Germinal center (tissue), 1 donor: ENCODE measurements at places on chromosomes 1 and 21.
A peak's percentile ranks its signal among the peaks of the same experiment; 100 is the strongest.

- peak; percentile 63 for DNase-seq
Measured at GRCh38 chr1:85307987-85308832, 31.8 kb upstream of the BCL10 start.

GRCh38 chr1:75671708-75672107 lies 52.8 kb upstream of the ACADM start:
- DNase-seq: no peak

- no peak for DNase-seq
Measured at GRCh38 chr1:64363616-64364015, 106.3 kb upstream of the CACHD1 start.

DNA sequence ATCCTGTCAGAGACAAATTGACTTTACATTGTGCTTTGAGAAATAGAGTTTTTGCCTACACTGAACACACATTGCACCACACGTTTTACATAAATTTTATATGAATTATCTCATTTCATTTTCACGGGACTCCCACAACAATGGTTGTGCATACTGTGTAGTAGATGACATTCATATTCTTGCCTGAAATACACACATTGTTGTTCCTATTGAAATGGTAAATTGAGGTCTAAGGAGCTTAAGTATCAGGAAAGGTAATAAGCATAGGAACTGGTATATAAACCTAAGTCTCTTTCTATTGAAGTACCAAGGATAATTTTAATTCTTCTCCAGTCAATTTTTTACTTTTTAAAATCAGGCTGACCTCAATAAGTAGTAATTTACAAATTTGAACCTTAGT lies 473.7 kb upstream of the DEPDC1 start:
- no peak for DNase-seq

GRCh38 chr1:43531107-43531905 lies 623 bp downstream of the PTPRF start:
- peak; percentile 26 for DNase-seq

- no peak for DNase-seq
Measured at GRCh38 chr1:19647643-19648042, 3.5 kb downstream of the NBL1 start.

- no peak for DNase-seq
Measured at GRCh38 chr1:30417701-30418046, 305.7 kb downstream of the MATN1 start.

GRCh38 chr1:212968368-212968863 lies 18.1 kb downstream of the VASH2 start:
- DNase-seq: no peak

DNA sequence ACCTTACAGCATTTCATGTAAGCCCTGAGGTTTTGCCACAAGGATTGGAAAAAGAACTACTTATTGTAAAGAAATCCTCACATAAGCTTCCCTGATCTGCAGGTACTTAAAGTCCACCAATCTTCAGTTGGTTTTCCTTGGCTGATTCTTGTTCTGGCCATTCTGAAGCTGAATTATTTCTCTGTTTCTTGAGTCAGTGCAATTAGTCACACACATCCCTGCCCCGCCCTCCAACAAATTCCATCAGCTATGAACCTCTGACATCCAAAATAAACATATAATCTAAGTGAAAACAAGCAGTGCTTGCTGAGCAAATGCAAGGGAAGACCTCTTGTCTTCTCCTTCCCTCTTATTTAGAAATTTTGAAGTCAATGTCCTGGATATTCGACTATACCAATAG lies 8.2 kb upstream of the FNDC7 start:
- DNase-seq: no peak

GRCh38 chr1:51268634-51269033 lies 32.6 kb downstream of the RNF11 start:
- DNase-seq: no peak

DNA sequence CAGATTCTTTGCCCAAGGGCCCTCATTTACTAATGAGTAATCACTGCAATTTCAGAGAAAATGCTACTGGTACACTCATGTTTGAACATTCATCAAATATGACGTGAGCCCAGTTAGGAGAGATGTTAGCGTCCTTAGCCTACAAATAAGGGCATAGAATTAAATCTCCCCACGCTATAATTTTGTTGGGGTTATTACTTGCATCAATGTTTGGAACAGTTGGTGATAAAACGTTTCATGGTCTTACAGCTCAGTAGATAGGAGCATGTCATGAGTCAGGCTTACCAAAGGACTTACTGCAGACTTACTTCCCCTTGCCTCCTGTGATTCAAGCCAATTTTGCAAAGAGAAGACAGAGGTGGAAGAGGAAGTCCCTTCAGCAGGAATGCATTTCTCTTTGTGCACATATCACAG lies 304.0 kb downstream of the KIF26B start:
- no peak for DNase-seq

GRCh38 chr1:208108213-208108608 lies 136.0 kb downstream of the PLXNA2 start:
- no peak for DNase-seq

DNA sequence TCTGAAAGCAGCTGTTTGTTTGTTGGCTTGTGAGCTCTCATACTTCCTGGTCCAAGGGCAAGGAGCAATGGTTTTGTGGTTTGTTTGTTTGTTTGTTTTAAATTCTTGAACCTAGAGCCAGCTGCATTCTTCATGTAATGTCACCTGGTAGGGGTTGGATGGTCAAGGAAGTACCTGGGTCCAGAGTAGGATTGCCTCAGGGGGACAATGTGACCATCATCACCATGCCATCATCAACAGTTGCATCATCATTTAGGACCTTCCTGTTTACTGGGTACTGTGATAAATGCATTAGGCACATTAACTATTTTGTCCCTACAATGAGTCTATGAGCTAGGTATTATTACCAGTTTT lies 14.7 kb upstream of the MYOG start:
- DNase-seq: no peak

GRCh38 chr1:36994868-36995267 lies 39.4 kb downstream of the GRIK3 start:
- no peak for DNase-seq

GRCh38 chr1:160149716-160150115 lies 1.7 kb upstream of the ATP1A4 start:
- no peak for DNase-seq

GRCh38 chr1:227959325-227959860 lies 11.7 kb upstream of the WNT9A start:
- no peak for DNase-seq

GRCh38 chr1:18283601-18284385 lies 176.2 kb downstream of the IGSF21 start:
- DNase-seq: no peak

DNA sequence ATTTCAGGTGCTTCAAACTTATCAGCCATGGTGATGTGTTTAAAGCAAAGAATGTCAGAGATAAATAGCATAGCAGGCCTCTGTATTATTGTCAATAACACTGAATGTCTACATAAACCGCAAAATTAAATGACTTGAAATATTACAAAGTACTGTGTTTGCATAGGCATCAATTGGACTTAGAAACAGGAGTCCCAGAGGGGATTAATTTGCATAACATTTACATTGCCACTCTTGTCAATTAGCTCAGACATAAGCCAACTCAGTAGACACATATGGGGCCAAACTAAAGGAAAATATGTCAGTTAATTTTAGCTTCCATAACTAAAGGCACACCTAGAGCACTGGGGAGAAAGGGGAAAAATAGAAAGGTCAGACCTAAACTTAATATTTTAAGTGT lies 814.5 kb upstream of the NEGR1 start:
- no peak for DNase-seq

DNA sequence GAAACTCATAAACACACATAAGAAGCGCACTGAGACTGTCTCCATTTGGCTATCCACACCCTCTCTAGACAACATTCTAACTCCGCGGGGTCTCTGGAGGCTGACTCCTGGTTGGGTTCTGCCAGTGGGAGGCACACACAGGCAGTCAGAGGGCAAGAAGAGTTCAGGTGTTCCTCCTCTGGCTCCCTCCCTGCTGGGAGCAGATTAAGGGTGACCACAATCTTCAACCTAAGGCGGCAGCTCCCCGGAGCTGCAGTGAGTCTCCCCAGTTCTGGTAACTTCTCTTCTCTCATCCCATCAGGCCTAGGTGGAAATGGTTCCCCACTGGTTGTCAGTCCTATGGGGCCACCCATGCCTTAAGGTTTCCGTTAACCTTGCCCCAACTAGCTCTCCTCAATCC lies 7.4 kb upstream of the TENT5C start:
- no peak for DNase-seq

DNA sequence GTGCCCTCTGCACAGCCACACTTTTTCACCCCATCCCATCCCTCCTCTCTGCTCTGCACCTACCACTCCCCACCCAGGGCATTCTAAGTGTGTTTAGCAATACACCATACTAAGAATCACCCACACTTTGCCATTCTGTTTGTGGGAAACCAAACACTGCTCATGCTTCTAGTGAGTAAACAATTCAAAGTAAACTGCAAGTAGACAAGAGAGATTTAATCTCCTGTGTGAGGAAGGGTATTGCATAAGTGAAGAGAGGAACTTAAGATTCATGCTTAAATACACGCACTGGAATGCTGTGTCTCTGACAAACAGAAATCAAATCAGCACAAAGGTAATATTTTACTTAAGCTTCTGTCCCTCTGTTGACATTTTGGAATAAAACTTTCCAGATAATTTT lies 4.8 kb upstream of the EDARADD start:
- DNase-seq: no peak

- DNase-seq: no peak
Measured at GRCh38 chr1:76314730-76315129, 240.2 kb downstream of the ST6GALNAC3 start.

GRCh38 chr1:162070094-162070748 lies 730 bp downstream of the NOS1AP start:
- DNase-seq: no peak

- DNase-seq: no peak
Measured at GRCh38 chr1:28510970-28511440, 5.2 kb downstream of the RCC1 start.

DNA sequence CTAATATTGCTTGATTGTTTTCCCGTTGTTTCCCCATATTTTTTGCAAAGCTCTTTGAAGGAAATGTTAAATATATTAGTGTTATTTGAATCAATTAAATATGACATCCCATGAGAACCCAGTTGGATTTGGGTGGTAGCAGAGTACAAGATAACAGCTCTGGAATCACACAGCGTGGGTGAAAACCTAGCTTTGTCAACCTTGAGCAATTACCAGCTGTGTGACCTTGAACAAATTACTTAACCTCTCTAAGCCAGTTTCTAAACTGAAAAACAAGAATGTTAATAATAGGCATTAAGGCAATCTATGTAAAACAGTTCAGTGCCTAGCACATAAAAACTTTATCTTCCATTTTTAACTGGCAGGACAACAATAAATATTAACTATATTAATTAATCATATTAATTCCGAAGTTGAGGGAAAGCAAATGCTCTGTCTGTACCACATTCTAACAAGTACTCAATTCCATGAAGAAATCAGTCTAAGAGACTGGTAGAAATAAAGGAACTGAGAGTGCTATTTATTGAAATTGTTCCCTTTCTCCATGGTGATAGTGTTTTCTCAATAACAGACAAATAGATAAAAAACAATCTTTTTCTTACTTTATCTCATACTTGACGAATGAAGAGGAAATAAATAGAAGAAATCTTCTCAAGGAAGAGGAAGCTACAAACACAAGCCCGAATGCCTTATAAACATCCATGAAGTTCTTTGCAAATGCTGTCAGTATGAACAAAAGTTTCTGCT lies 27.0 kb downstream of the DNASE2B start:
- no peak for DNase-seq

DNA sequence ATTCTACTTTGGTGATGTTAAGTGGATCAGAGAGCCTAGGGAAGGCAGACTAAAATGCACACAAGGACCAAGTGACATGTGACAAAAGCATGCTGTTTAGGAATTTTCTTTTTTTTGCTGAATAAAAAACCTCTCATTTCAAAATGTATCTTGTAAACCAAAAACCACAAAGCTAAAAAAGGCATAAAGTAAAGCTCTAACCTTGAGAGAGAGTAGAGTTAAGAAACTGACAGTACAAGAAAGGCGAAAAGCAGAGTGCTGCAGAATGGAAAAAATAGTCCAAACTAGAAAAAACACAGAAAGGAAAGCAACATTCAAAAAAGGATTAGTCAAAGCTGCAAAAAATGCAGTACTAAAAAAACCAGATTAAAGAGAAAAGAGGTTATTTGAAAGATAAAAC lies 76.5 kb downstream of the EPS15 start:
- no peak for DNase-seq

- no peak for DNase-seq
Measured at GRCh38 chr1:63861052-63861691, 87.4 kb downstream of the ROR1 start.

DNA sequence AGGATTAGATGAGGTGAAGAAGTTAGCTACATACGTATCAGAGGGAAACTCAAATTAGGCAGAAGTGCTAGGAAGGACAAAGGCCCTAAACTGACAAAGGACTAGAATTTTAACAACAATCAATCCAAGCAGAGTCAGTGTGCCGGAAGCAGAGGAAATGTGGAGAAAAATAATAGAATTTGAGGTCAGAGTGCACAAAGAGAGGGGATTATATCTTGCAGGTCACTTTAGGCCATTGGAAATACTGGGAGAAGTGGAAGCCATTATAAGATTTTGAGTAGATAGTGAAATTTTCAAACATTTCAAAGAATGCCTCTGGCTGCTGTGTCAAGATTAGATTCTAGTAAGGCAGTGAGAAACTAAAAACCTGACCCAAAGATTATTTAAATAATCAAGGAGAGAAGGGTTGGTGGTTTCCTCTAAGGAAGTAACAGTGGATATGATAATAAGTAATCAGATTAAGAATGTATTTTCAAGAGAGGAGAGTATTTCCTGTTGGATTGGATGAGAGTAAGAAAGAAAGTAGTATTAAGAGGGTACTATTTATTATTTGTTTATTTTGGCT lies 889.2 kb upstream of the NCAM2 start:
- no peak for DNase-seq

GRCh38 chr1:57088653-57089052 lies 122.8 kb upstream of the C8B start:
- DNase-seq: no peak

GRCh38 chr1:21601278-21602048 lies 67.7 kb downstream of the RAP1GAP start:
- no peak for DNase-seq

- DNase-seq: no peak
Measured at GRCh38 chr1:182909578-182909977, 43.4 kb downstream of the SHCBP1L start.

DNA sequence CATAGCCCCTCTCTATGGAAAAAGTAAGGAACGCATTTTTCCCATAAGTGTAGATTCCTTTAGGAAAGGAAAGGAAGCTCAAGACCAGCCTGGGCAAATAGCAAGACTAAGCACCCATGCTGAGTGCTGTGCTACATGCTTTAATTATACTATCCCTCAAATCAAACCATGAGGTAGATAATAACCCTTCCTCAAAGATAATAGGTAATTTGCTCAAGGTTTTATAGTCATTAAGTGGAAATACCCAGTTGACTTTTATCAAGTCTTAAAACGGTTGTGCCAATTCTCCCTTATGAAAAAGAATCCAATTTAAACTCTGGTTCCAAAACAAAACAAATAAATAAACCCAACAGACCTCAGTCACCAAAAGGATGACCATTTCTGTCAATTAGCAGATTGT lies 3.4 kb downstream of the KIAA0319L start:
- no peak for DNase-seq

GRCh38 chr1:90100566-90100965 lies 105.7 kb downstream of the ZNF326 start:
- DNase-seq: no peak

- peak; percentile 44 for DNase-seq
Measured at GRCh38 chr1:15963968-15964648, 11.8 kb downstream of the ZBTB17 start.

GRCh38 chr21:27825035-27825434 lies 858.1 kb upstream of the ADAMTS5 start:
- no peak for DNase-seq

GRCh38 chr1:180003026-180003695 lies 48.6 kb downstream of the CEP350 start:
- no peak for DNase-seq

GRCh38 chr1:194618101-194618500 lies 1431.7 kb upstream of the B3GALT2 start:
- DNase-seq: no peak
